Mammary epithelial cell (primary cell): ENCODE measurements at places on chromosomes 1 and 21. TPM values are rescaled to one million over a fixed set of nuclear protein-coding genes. Genes with fewer than 3 reads are reported as not detected.

The RNU1-3 gene
- 1,042 and 1,398 TPM in 2 replicates for total RNA-seq

The DIRAS3 gene
- total RNA-seq: 0.33 TPM

The MPZ gene
- total RNA-seq: 0.67 and 1.2 TPM in 2 replicates

The FOXO6 gene
- 0.67 TPM for total RNA-seq

The ACTA1 gene
- 10.8 TPM for total RNA-seq

The CLDN8 gene
- total RNA-seq: not detected in 2 replicates

The SPRR5 gene
- 0.43 and 0.78 TPM in 2 replicates for total RNA-seq

The IL19 gene
- total RNA-seq: not detected

The PEAR1 gene
- 4.9 and 10.6 TPM in 2 replicates for total RNA-seq

The SLC45A1 gene
- total RNA-seq: 0.50 TPM

The PODN gene
- total RNA-seq: not detected in 2 replicates

The FAM151A gene
- 0.14 TPM in 1 of 2 replicates, not detected in the other for total RNA-seq

The KRTAP13-3 gene
- not detected for total RNA-seq

The TRIM63 gene
- not detected for total RNA-seq

The NCF2 gene
- under 0.01 TPM for total RNA-seq

The AMY2B gene
- total RNA-seq: 7.3 TPM

The KLF17 gene
- total RNA-seq: 0.17 TPM

The LCE2C gene
- total RNA-seq: not detected

The OR6K6 gene
- not detected in 2 replicates for total RNA-seq

The TMEM82 gene
- not detected in 2 replicates for total RNA-seq

The ZBTB7B gene
- 51.9 and 66.9 TPM in 2 replicates for total RNA-seq

The EPHA2 gene
- total RNA-seq: 77.3 TPM

The PDE9A gene
- total RNA-seq: 0.17 TPM

The GPR37L1 gene
- total RNA-seq: not detected in 2 replicates

The ANGPTL7 gene
- total RNA-seq: not detected in 2 replicates

The PIGR gene
- 10.7 TPM for total RNA-seq

The OR2G6 gene
- not detected for total RNA-seq

The NUP210L gene
- under 0.01 TPM for total RNA-seq

The LHX8 gene
- total RNA-seq: not detected in 2 replicates

The L1TD1 gene
- 18.3 TPM for total RNA-seq

The MPL gene
- 0.49 TPM in 1 of 2 replicates, not detected in the other for total RNA-seq

The IFNLR1 gene
- 7.8 TPM for total RNA-seq

The LCE1E gene
- total RNA-seq: 2.9 and 4.3 TPM in 2 replicates

The FNDC10 gene
- total RNA-seq: 9.4 and 16.8 TPM in 2 replicates

The OPTC gene
- not detected in 2 replicates for total RNA-seq

The LINGO4 gene
- total RNA-seq: not detected

The ORC1 gene
- total RNA-seq: 1.2 TPM
